T-helper 2 cell (primary cell): ENCODE measurements at places on chromosomes 16 and 17.
A peak's percentile ranks its signal among the peaks of the same experiment; 100 is the strongest.

DNA sequence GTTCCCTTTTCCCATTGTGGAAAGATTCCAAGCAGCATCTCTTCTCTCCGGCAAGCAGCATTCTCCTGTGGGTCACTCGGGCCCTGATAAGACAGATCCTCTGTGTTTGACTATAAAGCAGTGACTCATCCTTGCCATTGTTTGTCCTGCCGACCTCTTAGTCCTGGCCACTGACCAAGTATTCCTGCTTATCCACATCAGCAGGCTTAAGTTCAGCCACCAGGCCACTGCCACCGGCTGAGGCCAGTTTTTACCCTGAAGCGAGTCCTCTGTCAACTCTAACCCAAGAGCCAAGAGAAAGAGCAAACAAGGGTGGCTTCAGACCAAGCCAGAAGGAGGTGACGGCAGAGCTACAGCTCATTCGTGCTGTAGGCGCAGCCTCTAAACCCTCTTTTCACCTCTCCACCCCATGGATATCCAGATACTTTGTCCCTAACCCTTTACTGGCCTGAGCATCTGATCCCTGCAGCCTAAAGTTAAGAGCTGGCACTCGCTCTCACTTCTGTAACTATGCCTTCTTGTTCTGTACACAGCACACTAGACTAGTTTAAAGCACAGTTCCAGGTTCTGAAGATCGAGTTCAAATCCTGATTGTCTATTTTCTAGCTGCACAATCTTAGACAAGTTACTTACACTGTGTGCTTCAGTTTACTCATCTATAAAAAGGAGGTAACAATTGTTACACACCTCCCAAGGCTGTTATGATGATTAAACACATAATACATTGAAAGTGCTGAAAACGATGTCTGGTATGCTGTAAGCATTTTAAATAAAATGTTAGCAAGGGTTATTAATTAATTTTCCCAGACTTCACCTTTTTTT is 31.0 kb downstream of the SOX9 start:
- no peak for DNase-seq

- DNase-seq = no peak
Measured at GRCh38 chr17:42010898-42011516, 6.2 kb downstream of the DNAJC7 start.

DNA sequence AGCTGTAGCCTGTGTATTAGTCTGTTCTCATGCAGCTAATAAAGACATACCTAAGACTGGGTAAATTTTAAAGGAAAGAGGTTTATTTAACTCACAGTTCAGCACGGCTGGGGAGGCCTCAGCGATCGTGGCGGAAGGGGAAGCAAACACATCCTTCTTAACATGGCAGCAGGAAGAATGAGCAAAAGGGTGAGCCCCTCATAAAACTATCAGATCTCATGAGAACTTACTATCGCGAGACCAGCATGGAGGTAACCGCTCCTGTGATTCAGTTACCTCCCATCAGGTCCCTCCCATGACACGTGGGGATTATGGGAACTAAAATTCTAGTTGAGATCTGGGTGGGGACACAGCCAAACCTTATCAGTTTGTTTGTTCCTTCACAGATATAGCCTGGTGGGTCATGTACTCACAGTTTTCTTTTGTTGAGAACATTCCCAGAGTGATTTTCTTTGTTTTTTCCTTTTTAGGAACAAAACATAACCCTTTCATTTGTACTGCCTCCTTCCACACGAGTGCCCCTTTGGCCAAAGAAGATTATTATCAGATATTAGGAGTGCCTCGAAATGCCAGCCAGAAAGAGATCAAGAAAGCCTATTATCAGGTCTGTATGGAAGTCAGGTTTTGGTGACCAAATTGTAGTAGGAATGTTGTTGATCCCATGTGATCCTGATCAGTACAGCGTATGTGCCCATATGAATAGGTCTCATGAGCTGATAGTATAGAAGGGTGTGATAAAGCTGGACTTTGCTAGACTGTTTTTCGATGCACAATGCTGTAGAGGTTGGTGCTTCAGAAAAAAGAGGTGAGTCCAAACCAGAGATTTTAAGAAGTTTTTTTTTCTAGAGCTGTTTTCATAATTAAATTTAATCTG is 8.5 kb downstream of the DNAJA3 start:
- no peak for DNase-seq

GRCh38 chr17:2351269-2351668 is 14.0 kb downstream of the SGSM2 start:
- DNase-seq = no peak

DNA sequence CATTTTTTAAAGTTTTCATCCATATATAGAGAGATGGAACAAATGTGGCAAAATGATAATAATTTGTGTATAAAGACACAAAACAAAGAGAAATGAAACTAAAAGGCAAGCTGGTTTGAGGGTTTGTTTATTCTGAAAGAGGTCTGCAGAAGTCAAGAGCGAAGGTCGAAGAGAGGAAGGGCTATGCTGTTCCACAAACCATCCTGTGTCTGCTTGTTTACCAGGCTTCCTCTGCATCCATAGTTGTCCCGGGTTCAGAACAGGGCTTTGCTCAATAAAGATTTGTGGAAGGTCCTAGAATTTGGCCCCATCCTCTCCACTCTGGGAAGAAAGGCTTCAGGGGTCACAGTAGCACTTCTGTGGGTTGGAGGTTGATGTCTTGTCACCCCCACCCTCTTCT is 2.4 kb upstream of the MARVELD3 start:
- no peak for DNase-seq

GRCh38 chr16:21162661-21163151 is 4.2 kb downstream of the LDAF1 start:
- DNase-seq = no peak

- peak; percentile 52 for DNase-seq
Measured at GRCh38 chr16:82263521-82264143, 93.6 kb upstream of the MPHOSPH6 start.
